ENCODE measurements at places on chromosomes 4 and X.

- no peak for DNase-seq
Measured at GRCh38 chr4:61373901-61374440, 173.8 kb downstream of the ADGRL3 start.

DNA sequence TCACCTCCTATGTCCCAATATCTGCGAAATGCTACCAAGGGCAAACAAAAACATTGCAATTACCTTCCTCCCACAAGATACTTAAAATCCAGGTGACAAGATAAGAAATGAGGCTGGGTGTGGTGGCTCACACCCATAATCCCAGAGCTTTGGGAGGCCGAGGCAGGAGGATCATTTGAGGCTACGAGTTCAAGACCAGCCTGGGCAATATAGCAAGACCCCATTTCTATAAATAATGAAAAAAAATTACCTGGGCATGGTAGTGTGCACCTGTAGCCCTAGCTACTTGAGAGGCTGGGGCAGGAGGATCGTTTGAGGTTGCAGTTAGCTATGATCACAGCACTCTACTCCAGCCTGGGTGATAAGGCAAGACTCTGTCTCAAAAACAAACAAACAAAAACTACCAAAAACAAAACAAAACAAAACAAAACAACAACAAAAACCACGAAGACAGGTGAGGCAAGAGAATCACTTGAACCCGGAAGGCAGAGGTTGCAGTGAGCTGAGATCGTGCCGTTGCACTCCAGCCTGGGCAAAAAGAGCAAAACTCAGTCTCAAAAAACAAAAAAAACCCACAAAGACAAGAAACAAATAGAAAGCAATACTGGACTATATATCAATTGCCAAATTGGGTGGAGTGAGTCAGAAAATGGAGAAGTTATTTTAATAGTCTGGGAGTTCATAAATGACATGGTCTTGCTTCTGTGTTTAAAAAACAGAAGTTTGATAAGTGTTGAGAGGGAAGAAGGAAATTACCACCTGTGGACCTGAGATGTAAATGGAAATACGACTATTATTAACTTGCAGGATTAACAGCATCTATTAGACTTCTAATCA lies 176.5 kb downstream of the FBXW7 start:
- no peak for DNase-seq

DNA sequence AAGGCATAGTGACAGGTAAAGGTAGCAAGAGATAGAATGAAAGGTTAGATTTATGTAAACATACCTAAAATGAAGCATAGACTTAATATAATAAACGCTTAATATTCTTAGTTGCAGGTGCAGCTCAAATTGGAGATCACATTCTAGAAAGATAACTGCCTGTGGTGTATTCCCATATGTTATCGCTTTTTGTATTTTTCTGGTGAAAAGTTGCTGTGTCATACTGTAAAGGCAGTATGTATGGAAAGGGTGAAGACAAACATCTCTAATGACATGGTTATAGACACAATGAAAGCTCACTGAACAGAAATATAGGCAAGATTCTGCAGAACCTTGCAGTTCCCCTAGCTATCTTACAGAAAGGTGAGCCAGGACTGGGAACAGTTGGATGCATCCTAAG lies 240.3 kb downstream of the DCLK2 start:
- DNase-seq: no peak

- DNase-seq: no peak
Measured at GRCh38 chr4:107685740-107686139, 34.3 kb downstream of the PAPSS1 start.

- DNase-seq: no peak
Measured at GRCh38 chrX:139875841-139876240, 57.0 kb downstream of the ATP11C start.

Measured in GM19239 (cell line).